ENCODE measurements at places on chromosomes 12 and 14.

- DNase-seq, result no peak
Measured at GRCh38 chr12:32369202-32369601, 30.2 kb upstream of the FGD4 start.

GRCh38 chr14:52918486-52918885 lies 32.4 kb downstream of the FERMT2 start:
- DNase-seq, result no peak

DNA sequence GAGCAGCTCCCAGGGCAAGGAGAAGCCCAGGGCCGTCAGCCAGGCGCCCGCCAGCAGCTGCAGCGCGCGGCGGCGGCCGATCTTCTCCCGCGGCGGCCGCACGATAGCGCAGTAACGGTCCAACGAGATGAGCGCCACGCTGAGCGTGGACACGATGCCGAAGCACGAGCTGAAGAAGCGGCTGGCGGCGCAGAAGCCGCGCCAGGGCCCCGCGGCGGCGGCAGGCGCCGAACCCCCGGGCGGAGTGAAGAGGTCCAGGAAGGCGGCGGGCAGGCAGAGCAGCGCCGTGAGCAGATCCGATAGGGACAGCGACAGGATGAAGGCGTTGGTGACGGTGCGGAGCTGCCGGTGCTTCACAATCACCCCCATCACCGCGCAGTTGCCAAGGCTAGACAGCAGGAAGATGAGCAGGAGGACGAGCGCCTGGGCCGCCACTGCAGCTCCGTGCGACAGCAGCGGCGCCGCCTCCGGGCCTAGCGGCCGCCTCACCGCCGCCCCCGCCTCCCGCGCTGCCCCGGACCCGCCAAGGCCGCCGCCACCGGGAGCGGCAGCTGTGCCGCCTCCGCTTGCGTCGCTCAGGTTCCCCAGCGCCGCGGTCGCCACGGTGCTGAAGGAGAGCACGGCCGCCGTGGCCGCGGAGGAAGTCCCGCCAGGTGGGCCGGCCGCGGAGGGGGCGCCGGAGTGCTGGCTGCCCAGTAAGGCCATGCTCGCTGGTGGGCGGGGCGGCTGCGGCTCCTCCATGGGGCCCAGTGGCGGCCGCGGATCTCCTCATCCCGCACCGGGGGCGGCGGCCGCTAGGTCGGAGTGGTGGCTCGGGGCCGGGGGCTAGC lies 479 bp downstream of the GPR135 start:
- DNase-seq, result peak; percentile 71

GRCh38 chr14:98935921-98936320 lies 336.1 kb downstream of the BCL11B start:
- DNase-seq, result no peak

- DNase-seq, result no peak
Measured at GRCh38 chr14:100696590-100696989, 30.1 kb upstream of the DLK1 start.

GRCh38 chr14:103074729-103075367 lies 9.2 kb upstream of the LBHD2 start:
- no peak for DNase-seq

- no peak for DNase-seq
Measured at GRCh38 chr12:10362828-10363657, 26.8 kb downstream of the KLRK1 start.

DNA sequence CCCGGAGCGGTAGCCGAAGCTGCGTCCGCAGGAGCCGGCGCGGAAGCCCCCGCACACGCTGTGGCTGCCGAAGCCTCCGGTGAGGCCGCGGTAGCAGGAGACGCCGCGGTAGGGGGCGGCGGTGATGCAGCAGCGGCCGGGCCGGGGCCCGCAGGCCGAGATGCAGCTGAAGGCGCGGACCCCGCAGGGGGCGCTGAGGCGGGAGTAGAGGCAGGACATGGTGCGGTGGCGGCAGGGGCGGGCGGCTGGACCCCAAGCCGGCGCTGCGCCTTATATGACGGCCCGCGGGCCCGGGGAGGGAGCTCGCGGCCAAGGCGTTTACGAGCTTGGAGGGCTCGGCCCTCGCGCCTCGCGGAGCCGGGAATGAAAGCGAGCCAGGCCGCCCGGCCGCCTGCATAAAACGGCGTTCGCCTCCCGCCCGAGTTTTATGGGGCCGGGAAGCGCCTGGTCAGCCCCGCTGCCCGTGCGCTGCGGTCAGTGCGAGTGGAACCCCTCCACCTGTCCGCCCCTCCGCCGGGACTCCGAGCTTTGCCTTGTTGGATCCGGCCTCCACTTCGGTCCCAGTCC lies 16.0 kb upstream of the KRT86 start:
- no peak for DNase-seq

- DNase-seq, result no peak
Measured at GRCh38 chr12:59867689-59868088, 271.9 kb downstream of the SLC16A7 start.

DNA sequence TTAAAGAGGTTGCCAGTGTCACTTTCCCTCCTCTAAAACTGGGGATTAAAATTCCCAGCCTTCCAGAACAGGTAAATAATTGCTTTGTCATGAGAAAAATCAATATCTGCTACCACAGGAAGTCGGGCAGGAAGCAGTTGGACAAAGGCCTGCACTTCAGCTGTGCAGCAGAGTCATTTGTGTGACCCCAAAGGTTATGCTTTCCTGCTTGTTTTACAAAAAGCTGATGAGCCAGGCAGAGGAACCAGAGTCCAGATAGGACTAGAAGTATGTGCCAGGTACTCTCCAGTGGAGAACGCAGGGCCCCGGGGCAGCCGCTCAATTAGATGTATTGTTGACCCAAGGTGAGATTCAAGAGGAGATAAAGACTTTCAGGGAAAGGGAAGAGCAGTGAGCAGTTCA lies 117.1 kb upstream of the FRMD6 start:
- DNase-seq, result no peak

- DNase-seq, result no peak
Measured at GRCh38 chr14:91889477-91890211, 22.3 kb upstream of the TC2N start.

GRCh38 chr12:116390401-116391335 lies 113.2 kb upstream of the MED13L start:
- DNase-seq, result no peak

- DNase-seq, result peak; percentile 29
Measured at GRCh38 chr12:27332714-27333402, at the start of gene BMAL2. Gene BMAL2 (plus strand): TSS chr12:27332836. CDS start chr12:27333073, 237 bp downstream.

- peak; percentile 33 for DNase-seq
Measured at GRCh38 chr12:6752167-6752920, 597 bp downstream of the MLF2 start.

- no peak for DNase-seq
Measured at GRCh38 chr14:92768795-92769194, 20.4 kb upstream of the LGMN start.

DNA sequence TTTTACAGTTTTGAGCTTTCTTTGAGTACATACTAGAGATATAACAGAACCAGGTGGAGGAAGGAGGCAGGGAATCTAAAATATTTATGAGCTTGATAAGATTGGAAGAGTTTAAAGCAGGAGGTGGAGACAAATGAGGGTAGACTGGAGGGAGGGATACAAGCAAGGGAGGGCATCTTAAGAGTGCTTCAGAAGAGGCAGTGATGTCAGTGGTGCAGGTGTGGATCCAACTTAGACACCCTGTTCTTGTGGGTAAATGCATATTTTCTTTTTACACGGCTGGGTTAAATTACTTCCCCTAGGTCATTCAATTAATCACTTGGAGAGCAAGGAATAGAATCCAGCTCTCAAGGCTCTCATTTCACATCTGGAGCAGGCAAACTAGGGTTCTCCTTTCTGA lies 146.1 kb upstream of the LRIG3 start:
- no peak for DNase-seq

DNA sequence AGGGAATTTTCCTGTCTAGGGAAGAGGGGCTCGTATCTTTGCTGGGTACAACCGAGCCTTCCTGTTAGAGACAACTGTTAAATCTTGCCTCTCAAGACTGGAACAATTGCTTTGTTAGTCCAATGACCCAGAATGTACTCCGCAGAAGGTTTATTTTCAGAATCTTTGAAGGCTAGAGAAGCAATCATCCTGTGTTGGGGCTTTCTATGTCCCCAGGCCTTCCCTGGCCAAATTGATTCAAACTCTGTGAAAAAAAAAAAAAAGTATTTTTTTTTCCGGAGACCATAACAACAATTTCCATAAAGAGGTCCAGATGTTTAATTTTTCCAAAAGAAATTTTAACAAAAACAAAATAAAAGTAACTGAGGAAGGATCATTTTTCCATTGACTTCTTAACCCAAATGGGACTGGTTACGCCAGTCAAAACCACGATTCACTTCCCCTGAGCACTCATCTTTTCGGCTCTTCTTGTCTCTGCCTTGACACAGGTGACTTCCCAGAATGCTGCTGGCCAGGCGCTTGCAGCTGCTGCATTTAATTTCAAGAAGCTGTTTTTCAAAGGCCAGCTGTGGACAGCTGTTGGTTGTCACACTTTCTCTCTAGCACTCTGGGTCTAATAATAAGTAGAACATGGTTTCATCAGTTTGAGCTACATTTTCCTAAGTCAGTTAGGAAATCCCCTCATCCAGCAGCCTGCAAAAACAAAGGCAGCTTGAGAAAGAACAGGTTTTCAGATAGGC lies 81.6 kb upstream of the MANSC4 start:
- DNase-seq, result no peak

GRCh38 chr12:119565404-119565803 lies 28.2 kb upstream of the TMEM233 start:
- no peak for DNase-seq

DNA sequence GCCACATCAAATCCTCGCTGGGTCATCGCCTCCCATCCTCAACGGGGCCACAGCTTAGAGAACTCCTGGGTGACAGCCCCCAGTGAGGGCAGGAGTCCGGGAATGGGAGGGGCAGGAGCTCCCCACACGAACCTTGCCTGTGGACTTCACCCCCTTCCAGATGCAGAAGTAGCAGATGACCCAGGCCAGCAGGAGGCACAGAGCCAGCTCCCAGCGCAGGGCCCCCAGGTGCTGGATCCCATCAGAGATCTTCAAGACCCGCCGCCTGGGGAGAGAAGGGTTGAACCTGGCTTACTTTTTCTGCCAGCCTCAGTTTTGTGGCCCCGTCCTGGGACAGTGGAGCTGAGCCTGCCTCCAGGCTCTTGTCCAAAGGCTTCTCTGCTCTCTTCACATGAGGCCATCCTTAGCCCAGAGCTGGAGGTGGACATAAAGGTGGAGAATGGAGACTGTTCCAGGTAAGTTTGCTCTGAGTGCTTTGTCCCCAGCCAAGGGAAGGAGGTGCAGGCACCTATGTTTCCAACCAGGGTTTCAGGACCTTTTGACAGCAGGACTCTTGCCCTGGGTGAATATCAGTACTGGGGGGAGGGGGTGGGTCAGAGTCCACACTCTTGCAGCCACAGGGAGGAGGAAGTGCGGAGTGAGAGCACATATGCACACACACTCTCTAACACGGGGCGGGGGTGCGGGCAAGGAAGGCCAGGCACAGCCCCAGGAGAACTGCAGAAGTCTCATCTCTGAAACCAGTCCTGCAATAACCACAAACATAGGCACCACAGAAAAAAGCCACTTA lies 23.3 kb upstream of the SLC6A12 start:
- DNase-seq, result no peak

GRCh38 chr12:63814146-63814772 lies 30.2 kb upstream of the SRGAP1 start:
- DNase-seq, result no peak

DNA sequence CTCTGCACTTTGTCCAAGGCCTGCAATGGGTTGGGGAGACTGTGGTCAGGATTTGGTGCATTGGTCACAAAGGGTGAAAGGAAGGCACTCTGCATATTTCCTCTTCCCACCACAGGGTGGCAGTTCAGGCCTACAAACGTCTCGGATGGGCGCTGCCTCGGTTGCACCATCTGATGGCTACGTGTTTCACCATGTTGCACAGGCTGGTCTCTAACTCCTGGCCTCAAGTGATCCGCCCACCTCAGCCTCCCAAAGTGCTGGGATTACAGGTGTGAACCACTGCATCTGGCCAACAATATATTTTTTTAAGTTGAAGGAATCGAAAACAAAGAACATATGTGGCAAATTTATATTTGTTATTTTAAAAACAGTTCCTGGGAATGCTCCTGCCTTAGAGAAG lies 35.1 kb downstream of the TMBIM6 start:
- peak; percentile 43 for DNase-seq

DNA sequence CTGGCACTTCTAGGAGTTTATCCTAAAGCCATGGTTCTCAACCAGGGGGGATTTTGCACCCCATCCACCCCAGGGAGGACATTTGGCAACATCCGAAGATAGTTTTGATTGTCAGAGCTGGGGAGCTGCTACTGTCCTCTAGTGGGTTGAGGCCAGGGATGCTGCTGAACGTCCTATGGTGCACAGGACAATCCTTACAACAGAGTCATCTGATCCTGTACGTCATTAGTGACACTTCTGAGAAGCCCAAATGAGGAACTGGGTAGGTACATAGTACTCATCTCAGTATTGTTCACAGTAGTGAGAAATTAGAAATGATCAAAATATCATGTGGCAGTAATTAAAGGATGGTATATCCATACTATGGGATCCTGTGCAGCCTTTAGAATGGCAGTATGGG lies 185.1 kb downstream of the CHST11 start:
- no peak for DNase-seq

DNA sequence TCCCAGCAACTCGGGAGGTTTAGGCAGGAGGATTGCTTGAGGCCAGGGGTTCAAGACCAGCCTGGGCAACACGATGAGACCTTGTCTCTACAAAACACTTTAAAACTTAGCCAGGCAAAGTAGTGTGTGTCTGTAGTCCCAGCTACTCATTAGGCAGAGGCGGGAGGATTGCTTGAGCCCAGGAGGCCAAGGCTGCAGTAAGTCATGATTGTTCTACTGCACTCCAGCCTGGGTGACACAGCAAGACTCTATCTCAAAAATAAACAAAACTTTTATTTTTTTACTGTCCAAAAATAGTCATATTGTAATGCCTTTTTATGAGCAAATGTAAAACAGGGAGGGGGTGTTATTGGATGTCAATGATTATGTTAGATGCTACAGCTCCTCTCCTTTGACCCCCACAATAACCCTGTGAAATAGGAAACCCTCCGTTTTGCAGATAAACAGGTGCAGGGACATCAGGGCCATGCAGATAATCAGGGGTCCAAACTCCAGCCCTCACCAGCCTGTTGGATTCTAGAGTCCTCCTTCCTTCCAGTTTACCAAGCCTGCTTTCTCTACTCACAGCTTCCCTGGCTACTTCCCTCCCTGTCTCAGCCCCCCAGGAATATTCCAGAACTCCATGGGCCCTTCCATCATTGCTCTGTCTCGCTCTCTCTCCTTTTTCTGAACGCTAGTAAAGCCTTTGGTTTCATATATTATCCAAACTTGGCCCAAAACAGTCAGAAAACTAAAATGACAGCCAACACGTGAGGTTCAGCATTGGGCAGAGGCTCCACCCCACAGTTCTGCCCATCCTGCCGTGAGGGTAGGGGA lies 5.9 kb upstream of the FBLN5 start:
- DNase-seq, result no peak

DNA sequence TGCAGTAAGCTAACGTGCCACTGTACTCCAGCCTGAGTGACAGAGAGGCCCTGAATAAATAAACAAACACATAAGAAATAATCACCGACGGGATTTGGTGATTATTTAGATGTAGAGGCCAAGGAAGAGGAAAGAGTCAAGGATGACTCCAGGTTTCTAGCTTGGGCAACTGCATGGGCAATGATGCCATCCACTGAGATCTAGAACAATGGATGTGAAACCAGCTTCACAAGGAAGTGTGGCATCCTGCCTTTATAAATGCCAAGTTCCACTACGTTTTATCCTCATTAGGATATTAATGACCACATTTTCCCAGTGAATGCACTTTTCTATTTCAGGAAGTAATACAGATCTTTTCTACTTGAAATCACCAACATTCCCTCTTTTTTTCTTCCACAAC lies 10.9 kb upstream of the PTGER2 start:
- DNase-seq, result no peak
